ENCODE measurements at places on chromosomes 4 and X. TPM values are rescaled to one million over a fixed set of nuclear protein-coding genes. Genes with fewer than 3 reads are reported as not detected.

DNA sequence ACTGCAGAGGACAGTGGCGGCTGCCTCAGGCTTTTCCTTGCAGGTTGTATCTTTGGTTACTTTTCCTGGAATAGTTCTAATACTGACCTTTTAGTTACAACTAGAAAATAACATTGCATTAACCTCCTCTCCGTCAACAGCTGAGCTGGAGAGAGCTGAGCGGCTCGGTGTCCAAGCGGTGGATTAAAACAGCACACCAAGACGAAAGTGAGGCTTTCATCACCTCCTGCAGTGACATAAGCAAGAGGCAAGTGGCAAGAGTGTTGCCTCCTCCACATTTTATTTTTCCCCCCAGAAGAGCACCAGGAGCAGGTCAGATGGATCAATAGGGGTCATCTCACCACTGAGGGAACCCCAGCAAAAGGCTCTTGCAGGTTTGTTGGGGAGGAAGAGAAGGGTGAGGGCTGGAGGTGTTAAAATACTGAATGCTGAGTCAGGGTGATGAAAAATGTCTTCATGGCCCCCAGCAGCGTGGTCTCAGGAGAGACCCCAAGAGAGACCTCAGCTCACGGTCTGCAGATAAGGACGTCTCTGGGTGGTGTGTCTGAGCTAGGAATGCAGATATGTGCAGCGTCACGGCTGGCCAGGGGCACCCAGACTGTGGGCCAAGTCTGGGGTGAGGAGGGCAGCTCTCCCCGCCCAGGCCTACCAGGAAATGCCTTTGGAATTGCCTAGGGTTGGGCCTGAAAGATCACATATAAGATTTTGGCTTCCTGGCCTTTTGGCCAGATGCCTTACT lies 50.3 kb downstream of the CASP3 start:
- no peak for ATAC-seq

The TLR7 gene
- 1.3 TPM for total RNA-seq

DNA sequence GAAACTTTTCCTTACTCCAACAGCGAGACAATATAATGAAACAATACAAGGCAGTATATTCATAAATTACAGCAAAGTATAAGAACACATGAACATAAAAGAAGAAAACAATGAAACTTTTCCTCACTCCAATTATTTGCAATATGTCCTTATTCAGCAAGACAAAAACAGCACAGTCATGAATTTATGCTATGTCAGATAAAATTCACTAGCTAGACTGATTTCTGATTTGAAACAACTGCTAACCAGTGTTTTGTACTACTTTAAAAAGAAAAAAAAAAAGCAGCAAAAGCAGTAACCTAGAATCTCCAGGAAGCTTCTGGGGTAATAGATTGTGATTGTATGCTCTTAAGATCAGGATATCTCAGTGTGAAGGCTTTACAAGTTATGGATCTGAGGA lies 45.2 kb upstream of the UNC5C start:
- no peak for ATAC-seq

The ARMCX2 gene
- 43.6 TPM for total RNA-seq

DNA sequence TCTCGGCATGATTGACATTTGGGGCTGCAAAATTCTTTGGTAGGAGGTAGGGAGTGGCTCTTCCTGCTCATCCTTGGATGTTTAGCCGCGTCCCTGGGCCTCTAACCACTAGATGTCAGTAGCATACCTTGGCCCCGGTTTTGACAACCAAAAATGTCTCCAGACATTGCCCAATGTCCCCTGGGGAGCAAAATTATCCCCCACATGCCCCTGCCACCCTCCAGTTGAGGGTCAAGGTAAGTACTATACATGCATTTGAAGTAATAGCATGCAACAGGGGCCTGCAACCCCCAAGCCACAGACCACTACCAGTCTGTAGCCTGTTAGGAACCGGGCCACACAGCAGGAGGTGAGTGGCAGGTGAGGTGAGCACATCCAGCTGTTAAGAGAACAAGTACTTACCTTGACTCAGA lies 17.6 kb upstream of the KIAA1210 start:
- ATAC-seq = no peak

The EOLA2 gene
- total RNA-seq = 17.4 TPM

The RAB33A gene
- 1.2 TPM for total RNA-seq

GRCh38 chr4:101152521-101152920 lies 194.8 kb downstream of the PPP3CA start:
- no peak for ATAC-seq

- ATAC-seq = no peak
These were observed 77.6 kb downstream of the MXRA5 start for GRCh38 chrX:3268829-3269228.

The PNPLA4 gene
- 14.8 TPM for total RNA-seq

DNA sequence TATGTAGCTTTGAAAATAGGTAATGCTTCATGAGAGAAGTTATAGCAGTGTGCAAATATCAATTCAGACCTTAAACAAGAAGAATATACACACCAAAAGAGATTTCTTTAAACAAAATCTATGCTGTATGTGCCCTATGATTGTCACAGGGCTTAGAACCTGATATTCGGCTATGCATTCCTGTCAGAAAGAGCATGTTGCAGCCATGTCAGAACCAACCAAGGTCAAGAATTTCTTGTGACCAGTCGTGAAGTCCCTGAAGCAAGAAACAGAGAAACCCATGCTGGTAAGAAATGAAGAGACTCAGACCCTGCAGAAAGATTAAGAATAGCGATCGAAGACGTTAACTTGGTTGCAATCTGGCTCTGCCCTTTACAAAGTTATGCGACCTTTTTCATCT lies 210.3 kb upstream of the SPIN4 start:
- no peak for ATAC-seq

The ARX gene
- total RNA-seq = not detected

DNA sequence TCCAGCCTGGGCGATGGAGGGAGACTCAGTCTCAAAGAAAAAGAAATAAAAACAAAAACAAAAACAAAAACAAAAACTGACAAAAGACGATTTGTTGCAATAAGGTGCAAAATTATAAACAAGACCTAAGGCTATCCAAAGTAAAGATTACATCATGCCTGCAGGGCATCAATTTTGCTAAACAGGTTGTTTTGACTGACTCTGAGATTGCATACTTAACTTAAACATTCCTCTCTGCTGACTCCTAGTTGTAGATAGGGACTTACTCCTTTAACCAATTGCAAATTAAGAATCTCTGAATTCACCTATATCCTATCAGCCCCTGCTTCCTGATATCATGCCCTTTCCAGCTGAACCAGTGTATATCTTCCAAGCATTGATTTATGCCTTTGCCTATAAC lies 2687.3 kb downstream of the PCDH7 start:
- no peak for ATAC-seq

DNA sequence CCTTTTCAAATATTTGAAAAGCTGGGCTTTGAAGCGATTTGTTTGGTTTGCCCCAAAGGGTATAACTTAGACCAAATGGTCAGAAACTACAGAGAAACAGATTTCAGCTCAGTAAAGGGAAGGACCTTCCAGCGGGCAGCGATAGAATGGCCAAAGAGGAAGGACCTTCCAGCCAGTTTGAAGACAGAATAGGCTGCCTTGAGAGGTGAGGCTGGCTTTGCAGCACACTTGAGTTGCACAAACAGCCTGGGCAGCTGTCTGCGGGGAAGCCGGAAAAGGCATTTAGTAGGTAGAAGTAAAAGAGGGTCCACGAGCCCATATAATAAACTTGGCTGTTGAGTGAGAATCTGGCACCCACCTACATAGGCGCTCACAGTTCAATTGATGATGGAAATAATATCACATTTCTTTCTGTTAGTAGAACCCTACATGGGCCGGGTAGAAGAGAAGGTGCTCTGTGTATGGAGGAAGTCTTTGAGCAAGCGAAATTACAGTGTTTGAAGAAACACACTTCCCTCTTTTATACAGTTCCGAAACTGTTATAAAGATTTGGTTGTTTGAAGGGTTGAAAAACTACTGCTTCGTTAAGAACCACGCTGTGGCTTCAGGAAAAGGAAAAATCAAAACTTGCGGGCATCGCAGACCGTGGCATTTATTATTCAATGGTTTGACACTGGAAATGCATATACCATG lies 75.0 kb upstream of the SORBS2 start:
- ATAC-seq = no peak

GRCh38 chr4:87465739-87466366 lies 43.5 kb downstream of the NUDT9 start:
- ATAC-seq = no peak

The SPANXA1 gene
- not detected for total RNA-seq

The CXCL11 gene
- not detected for total RNA-seq

The COX7B2 gene
- not detected for total RNA-seq

- no peak for ATAC-seq
These were observed at the start of gene GLRA3 for GRCh38 chr4:174828845-174829701. Gene GLRA3, minus strand, starts transcription at chr4:174829247. Its CDS starts 436 bp downstream, at chr4:174828811.

- ATAC-seq = no peak
These were observed 64.0 kb upstream of the PRKX start for GRCh38 chrX:3777416-3777815.

GRCh38 chr4:5890063-5890727 lies 2.7 kb downstream of the CRMP1 start:
- no peak for ATAC-seq

The LYAR gene
- 21.3 TPM for total RNA-seq

- ATAC-seq = no peak
These were observed 6.5 kb downstream of the SPP1 start for GRCh38 chr4:87982036-87982435.

The CPZ gene
- total RNA-seq = 7.5 TPM

GRCh38 chrX:7115557-7115956 lies 32.0 kb upstream of the STS start:
- ATAC-seq = no peak

DNA sequence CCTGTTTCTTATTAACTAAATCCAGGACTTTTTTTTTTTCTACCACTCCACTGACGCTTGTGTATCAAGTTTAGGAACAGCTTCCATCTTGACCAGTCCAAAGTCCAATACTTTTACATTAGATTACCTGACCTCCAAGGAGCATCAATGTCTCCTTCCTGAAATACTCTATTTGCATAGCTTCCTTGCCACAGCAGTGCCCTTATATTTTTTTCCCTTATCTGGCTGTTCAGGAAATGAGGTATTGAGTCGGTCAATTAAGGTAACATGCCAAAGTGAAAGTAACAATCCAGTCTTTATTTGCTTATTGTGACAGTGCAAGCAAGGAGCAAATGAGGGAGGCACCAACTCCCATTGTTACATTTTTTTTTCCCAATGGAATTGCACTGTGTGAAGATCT lies 730.8 kb upstream of the NDST4 start:
- ATAC-seq = no peak

DNA sequence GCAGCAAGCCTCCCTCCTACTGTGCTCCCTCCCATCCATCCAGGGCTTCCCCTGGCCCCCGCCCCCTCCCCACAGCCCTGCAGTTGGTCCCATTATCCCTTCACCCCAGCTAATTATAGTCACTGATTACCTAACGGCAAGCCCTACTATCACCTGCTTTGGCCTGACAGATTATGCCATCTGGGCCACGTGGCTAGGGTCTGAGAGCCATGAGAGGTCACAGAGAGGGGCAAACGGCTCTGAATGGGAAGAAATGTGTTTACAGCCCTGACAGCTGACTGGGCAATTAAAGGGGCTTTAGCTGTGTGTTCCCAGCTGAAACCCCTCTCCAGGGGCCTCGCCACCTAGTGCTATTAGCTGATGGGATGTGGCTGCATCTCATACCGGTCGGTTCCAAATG lies 134.4 kb upstream of the CPEB2 start:
- no peak for ATAC-seq

- ATAC-seq = no peak
These were observed 234.3 kb downstream of the LAS1L start for GRCh38 chrX:65300104-65300809.

- ATAC-seq = no peak
These were observed 92.0 kb downstream of the CHRNA9 start for GRCh38 chr4:40427128-40427527.

- ATAC-seq = no peak
These were observed 328.0 kb downstream of the KCTD8 start for GRCh38 chr4:44120646-44121045.

DNA sequence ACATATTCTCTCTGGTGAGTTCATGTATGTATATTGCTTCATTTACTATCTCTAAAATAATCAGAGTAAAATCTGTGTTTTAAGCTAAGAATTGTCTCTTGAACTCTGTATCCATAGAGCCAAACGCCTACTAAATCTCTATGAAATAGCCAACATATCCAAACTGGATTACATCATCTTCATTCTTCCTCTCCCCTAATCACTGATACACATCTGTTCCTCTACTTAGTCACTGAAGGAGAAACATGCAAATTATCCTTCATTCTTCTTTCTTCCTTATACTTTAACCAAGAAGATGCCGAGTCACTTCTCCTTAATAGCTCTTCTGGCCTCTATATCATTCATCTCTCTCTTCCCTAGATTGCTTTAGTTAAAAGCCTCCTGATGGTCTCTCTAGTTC lies 630.4 kb upstream of the FTHL17 start:
- no peak for ATAC-seq

The PAGE5 gene
- not detected for total RNA-seq

- ATAC-seq = no peak
These were observed 133.9 kb downstream of the EGF start for GRCh38 chr4:110046588-110047049.

DNA sequence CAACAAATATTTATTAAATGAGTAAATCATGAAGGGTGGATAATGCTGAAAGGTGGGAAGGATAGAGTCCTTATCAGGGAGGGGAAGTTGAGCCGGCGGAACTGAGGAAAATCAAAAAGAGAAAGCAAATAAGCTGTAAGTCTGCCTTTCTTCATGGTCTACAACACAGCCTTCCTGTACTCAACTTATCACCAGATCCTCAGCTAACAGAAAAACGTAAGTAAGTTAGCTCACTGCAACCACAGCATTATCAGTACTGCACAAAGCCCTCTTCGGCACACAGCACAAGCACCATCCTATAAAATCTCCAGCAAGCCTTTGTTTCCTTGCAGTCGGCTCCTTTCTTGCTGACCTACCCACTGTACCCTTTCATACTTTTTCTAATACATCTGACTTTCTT lies 70.3 kb downstream of the CRMP1 start:
- ATAC-seq = no peak

GRCh38 chr4:41989994-41990364 lies 351 bp upstream of the SLC30A9 start:
- peak; percentile 14 for ATAC-seq

DNA sequence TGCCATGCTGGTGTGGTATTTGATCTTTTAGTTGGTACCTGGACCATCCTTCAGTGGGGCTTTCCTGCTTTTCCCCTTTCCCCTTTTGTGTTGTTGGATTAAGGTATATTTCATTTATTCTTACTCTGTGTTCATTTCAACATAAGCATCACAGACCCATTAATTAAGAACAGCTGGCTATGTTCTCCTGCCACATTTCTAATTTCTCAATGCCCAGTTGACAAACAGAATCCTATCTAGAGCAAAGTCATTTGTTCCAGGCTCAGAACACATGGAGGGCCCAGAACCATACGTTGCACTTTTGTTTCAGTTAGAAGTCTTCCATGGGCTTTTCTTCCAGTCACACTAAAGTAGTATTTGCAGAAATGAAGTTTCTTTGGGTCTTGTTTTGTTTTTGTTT lies 46.1 kb upstream of the EOLA2 start:
- no peak for ATAC-seq

GRCh38 chr4:10111067-10111801 lies 5.4 kb downstream of the WDR1 start:
- no peak for ATAC-seq

The CYSLTR1 gene
- total RNA-seq = 30.7 TPM

The H2BW2 gene
- total RNA-seq = not detected

Measured in gastroesophageal sphincter (tissue), 4 donors.